ENCODE measurements at places on chromosomes 16 and 17.

GRCh38 chr16:85084841-85085510 lies 27.3 kb downstream of the CIBAR2 start:
- no peak for DNase-seq

- no peak for DNase-seq
These were observed 22.9 kb downstream of the BANP start for GRCh38 chr16:87974178-87974577.

DNA sequence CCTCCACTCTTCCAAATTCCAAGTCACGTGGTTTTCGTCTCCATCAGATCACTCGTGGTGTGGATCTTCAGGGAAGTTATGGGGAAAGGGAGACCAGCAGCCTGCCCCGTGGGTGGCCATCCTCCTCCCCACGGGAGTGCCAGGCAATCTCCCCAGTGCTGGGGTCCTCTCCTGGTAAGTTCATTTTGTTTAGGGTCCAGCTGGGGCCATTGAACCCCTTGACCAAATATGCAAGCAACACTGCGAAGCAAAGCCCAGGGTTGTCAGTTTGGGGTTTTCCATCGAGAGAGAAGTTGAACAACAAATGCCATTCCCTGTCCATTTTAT lies 4.1 kb upstream of the LCMT1 start:
- no peak for DNase-seq

DNA sequence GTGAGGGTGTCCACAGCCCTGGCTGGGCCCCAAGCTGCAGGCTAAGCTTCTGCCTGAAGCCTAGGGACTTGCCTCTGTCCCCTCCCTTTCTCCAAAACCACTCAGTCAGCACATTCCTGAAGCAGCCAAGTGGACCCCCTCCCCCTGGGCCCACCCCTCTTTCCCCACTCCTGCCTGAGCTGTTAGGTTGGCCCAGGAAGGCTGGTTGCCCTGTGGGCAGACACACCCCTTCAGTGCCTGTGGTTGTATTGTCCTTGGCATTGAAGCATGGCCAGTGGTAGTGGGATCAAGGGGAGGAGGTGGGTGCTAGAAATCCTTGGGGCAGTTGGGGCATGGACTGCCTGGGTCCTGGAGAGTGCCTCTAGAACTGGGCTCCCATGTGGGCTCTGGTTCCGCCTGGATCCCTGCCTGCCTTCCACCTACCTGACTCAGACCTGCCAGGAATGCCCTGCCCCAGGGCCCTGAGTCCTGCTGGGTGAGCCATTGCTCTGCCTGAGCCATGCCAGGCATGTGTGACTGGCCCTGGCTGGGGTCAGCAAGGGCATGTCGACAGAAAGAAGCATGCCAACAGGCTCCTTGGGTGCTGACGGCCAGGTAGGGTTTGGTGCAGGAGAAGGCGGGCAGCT lies 2.1 kb downstream of the TRAF4 start:
- no peak for DNase-seq

DNA sequence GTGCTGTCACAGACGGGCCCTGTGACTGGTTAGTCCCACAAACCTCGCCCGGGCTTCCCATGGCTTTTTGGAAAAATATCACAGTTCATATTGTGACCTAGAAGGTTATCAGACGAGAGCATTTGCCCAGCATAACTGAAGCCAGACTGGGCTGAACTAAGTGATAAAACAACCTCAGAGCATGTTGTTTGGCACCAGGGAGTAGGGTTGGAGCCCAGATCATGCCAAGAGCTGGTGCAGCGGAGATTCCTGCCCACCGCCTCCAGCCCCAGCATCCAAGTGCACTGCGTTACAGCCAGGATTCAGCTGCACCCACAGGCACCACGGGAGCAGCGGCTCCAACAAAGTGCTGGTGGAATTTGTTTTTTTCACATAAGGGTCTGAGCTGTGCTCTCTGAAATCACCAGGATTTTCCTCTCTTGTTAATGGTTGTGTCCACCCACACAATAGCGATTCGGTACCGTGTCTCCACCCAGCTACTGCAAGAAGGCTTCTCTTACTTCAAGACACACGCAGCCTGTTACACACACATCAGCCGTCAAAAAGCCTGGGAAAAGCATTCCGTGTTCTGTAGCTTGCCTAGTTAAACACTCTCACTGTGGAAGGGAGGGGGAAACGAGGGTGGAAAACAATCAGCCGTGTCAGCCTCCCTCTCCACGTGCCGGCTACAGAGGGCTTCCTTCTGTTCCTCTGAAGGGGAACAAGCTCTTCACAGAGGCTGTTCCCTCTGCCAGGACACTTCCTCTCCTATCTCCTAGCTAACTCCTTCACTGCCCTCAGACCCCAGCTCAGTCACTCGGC lies 273.8 kb downstream of the C16orf95 start:
- DNase-seq, result peak; percentile 61

DNA sequence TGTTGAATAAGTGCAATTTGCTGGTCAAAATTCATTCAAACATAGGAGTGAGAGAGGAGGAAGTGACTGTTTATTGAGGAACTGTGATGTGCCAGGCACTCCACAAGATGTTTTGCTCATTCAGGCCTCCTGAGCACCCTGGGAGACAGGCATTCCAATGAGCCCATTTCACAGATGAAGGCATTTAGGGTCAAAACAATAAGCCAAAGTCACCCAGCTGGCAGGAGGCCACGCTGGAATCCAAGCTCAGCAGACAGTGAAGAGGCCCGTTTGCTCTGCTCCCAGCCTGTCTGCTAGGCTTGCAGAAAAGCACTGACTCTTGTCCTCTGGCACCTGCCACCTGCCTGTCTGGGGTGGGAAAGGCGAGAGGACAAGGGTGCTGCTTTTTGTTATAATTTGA lies 10.1 kb upstream of the SLC25A39 start:
- DNase-seq, result no peak
